Spinal cord (tissue), 10 donors: ENCODE measurements at places on chromosomes 2 and 18.

- no peak overlapping the region for H3K27ac ChIP-seq
These were observed 52.0 kb downstream of the ORC4 start for GRCh38 chr2:147968571-147968970.

DNA sequence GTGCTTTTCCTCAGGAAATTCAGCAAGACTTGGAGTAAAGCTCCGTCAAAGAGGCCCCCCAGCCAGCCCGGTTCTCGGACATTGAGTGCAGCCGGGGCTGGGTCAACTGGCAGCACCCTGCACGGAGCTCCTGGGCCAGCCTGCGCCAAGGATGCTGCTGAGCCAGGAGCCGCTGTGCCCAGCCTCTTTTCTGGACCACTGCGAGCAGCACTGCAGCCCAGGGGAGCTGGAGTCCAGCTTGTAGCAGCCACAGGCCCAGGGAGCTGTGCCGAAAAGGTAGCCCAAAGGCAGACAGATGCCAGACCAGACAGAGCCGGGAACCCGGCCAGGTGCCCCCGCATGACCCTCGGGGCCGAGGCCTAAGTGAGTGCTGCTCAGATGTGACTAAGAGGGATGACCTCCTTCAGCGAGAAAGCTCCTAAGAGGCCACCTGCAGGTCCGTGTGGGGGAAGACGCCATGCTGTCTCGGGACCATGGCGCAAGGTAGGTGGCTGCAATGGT is 7.3 kb downstream of the CLHC1 start:
- H3K27ac ChIP-seq: no peak overlapping the region
- no peak for DNase-seq
- H3K27me3 ChIP-seq: no peaks in the 10 kb centered on the region
- H3K36me3 ChIP-seq: peaks cover 12% of the 10 kb centered on the region
- H3K4me1 ChIP-seq: peaks cover 4% of the 10 kb centered on the region

DNA sequence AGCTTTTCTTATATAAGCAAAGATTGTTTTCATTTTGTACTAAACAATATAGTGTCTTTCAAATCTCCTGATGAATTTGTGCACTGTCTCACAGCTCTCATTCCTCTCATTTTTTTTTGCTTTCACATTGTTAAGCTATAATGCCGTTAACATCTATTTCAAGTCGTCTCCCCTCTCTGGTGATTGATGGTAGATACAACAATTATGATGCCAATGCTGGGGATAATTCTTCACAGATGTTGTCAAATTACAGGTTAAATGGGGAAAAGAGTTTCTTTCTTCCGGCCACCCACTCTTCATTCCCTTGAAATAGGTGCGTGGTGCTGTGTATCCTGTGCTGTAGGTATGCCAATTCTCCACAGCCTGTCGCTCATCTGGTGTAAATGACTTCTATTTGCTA is 1053.7 kb upstream of the ZEB2 start:
- no peaks in the 10 kb centered on the region for H3K27me3 ChIP-seq
- H3K4me1 ChIP-seq: no peaks in the 10 kb centered on the region
- no peaks in the 10 kb centered on the region for H3K36me3 ChIP-seq
- H3K27ac ChIP-seq: no peak overlapping the region
- DNase-seq: no peak
- H3K4me3 ChIP-seq: no peak overlapping the region

GRCh38 chr2:157052685-157053224 is 204.8 kb upstream of the GALNT5 start:
- no peaks in the 10 kb centered on the region for H3K36me3 ChIP-seq
- DNase-seq: no peak
- no peak overlapping the region for H3K4me3 ChIP-seq
- H3K27me3 ChIP-seq: no peaks in the 10 kb centered on the region
- no peaks in the 10 kb centered on the region for H3K4me1 ChIP-seq

DNA sequence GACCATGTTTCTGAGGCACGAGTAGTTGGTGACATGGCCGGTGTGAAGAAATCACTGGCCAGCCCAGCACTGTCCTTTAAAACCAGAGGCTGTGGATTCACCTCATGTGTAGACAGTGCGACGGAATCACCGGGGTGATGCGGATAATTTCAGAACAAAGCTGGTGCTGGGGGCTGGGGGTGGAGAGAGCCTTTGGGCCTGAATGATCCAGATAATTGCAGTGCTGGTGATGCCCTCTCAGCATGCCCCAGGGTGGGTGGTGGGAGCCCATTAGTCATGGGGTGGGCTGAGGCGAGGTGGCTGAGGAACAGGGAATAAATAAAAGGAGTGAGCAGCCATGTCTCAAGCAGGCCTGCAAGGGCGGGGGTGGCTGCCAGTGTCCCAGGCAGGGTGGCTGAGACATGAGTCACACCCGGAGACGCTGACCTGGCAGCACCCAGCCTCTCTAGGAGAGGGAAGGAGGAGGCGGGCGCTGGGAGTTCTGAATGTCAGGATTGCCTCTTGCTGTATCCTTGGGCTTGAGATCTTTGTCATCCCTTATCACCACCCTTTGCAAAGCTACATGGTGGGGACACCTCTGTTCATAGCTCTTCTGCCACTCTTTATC is 151.1 kb upstream of the MSH6 start:
- no peaks in the 10 kb centered on the region for H3K36me3 ChIP-seq
- DNase-seq: no peak
- H3K27me3 ChIP-seq: no peaks in the 10 kb centered on the region
- H3K4me3 ChIP-seq: no peak overlapping the region
- H3K27ac ChIP-seq: no peak overlapping the region

- no peak overlapping the region for H3K4me3 ChIP-seq
- no peaks in the 10 kb centered on the region for H3K36me3 ChIP-seq
- no peaks in the 10 kb centered on the region for H3K4me1 ChIP-seq
- DNase-seq: no peak
- H3K27ac ChIP-seq: no peak overlapping the region
These were observed 95.2 kb upstream of the CD302 start for GRCh38 chr2:159892990-159893810.

GRCh38 chr2:173290518-173290917 is 64.2 kb upstream of the CDCA7 start:
- H3K36me3 ChIP-seq: no peaks in the 10 kb centered on the region
- no peaks in the 10 kb centered on the region for H3K4me1 ChIP-seq
- no peaks in the 10 kb centered on the region for H3K27me3 ChIP-seq

DNA sequence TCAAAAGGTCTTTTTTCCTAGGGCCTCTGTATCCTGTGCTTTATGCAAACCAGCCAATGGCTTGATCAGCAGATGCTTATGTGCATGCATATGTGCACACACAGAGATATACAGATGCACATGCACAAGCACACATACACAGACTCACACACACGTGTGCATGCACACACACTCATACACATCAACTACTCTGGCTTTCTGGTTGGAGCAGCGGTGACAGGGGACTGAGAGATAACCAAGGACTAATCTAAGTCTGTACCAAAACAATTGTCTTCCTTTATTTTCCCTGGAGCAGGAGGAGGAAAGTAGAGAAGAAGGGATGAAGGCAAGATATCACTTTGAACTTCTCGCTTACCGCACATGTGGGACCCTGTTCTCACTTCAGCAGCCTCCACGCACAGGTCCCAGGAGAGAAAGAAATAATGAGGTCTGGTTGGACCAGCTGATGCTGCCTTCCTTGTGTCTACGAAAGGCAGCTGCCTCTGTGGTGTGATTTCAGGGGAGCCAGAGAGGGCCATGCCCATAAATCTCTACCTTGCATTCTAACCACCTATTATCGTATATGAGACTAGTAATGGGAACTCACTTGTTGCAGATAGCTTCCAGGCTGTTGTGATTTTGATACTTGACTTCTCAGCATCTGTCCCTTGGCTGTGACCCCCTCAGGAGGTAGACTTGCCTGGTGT is 338.0 kb downstream of the EN1 start:
- no peak overlapping the region for H3K4me3 ChIP-seq
- no peak for DNase-seq
- H3K4me1 ChIP-seq: no peaks in the 10 kb centered on the region
- no peaks in the 10 kb centered on the region for H3K27me3 ChIP-seq
- no peak overlapping the region for H3K27ac ChIP-seq
